ENCODE measurements at places on chromosomes 16 and 17. TPM values are rescaled to one million over a fixed set of nuclear protein-coding genes. Genes with fewer than 3 reads are reported as not detected.
A peak's percentile ranks its signal among the peaks of the same experiment; 100 is the strongest.

Gene MYH2
- 0.41 TPM for total RNA-seq

DNA sequence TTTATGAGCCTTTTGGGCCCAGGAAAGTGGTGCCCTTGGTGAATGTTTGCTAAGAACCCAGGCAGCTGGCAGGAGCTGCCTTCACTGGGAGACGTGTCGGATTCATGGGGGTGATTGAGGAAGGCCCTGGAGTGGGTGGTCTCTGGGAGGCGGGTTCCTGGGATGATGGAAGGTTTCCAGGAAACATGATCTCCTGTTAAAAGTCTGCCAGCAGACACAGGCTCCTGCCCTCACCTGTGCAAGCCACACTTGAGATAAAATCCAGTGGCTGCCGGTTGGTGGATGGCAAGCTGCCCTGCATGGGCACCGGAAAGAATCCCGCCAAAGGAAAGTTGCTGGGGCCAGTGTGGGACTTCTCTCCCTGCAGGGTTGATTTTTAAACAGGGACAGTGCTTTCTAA lies 189.0 kb upstream of the CIBAR2 start:
- DNase-seq, result no peak

Gene ASGR1
- total RNA-seq, result 1.6 TPM

Gene ZFP3
- total RNA-seq, result 8.0 TPM

Gene SCRN2
- total RNA-seq, result 45.1 TPM

DNA sequence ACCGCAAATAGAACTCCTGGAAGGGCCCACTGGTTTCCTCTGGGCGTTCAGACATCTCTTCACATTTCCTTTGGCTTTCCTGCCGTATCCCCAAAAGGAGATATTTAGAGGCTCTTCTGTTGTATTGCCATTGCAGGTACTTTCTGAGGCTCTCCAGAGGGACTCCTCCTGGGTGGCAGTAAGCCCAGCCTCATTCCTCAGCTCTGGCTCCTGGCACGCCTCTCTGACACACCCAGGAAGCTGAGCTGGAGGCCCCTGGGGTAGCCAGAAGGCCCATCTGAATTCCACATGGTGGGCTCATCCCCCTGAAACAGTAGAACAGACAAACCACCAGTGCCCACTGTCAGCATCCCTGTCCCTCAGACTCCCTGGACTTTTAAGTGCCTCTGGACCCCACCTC lies 206.7 kb downstream of the PARN start:
- no peak for DNase-seq

GRCh38 chr17:21010705-21011596 lies 31.9 kb downstream of the USP22 start:
- DNase-seq, result no peak

DNA sequence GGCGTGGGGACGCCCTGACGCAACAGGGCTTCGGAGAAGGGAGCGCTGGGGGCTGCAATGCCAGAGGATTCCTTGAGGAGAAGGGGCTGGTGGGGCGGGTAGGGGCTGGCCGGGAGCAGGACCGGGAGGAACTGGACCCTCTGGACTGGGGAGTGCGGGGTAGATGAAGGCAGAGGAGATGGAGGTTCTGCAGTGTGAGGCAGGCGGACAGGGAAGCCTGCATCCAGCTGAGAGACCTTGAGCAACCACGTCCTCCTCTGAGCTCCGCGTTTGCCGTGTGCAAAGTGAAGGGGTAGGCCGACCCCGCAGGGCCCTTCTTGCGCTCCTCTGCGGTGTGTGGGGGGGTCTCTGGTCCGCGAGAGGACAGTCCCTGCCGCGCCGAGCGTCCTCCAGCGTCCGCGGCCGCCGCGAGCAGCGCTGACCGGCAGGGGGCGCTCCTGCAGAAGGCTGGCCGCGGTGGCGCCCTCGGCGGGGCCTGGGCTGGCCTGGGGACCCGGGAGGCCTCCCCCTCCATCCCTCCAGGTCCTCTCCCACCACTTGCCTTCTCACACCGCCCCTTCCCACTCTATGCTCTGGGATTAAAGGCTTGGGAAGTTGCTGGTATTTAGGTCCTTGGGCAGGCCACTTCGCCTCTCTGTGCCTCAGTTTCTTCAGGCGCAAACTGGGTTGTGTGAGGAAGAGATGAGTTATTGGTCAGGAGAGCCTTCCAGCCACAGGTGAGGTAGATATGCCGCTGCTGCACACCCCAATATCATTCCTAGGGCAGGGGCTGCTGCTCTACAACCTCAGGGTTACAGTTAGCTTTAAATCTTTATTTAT lies 9.6 kb upstream of the WNT9B start:
- peak; percentile 21 for DNase-seq

- peak; percentile 72 for DNase-seq
These were observed 20.4 kb upstream of the YPEL2 start for GRCh38 chr17:59311051-59311468.

DNA sequence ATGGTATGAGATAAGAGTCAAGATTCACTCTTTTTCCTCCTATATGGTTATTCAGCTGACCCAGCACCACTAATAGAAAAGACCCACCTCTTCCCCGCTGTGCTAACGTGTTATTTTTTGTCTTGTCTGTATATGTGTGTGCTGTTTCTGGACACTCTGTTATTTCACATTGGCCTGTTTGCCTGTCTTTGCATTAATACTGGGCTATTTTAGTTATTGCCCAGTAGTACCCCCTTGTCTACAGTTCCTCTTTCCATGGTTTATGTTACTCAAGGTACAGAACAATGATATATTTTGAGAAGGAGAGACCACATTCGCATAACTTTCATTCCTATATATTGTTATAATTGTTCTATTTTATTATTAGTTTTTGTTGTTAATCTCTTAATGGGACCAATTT lies 74.0 kb upstream of the SIAH1 start:
- DNase-seq, result no peak

Gene XPO6
- 97.6 TPM for total RNA-seq

- DNase-seq, result no peak
These were observed 15.2 kb downstream of the CYB5D1 start for GRCh38 chr17:7873051-7873450.

GRCh38 chr17:2803386-2803785 lies 7.1 kb downstream of the RAP1GAP2 start:
- no peak for DNase-seq

- DNase-seq, result no peak
These were observed 150.3 kb downstream of the ENGASE start for GRCh38 chr17:79224903-79225302.

Gene TBC1D3E
- total RNA-seq, result not detected

Gene BAIAP3
- 5.7 TPM for total RNA-seq

Gene MSLN
- 4.7 TPM for total RNA-seq

GRCh38 chr17:968812-969730 lies 10.5 kb downstream of the NXN start:
- DNase-seq, result no peak

GRCh38 chr16:3919413-3919812 lies 38.9 kb upstream of the CREBBP start:
- no peak for DNase-seq

- DNase-seq, result no peak
These were observed 58.0 kb downstream of the ASIC2 start for GRCh38 chr17:33234930-33235685.

Gene HSPB9
- total RNA-seq, result not detected

Gene HIGD1B
- total RNA-seq, result not detected

DNA sequence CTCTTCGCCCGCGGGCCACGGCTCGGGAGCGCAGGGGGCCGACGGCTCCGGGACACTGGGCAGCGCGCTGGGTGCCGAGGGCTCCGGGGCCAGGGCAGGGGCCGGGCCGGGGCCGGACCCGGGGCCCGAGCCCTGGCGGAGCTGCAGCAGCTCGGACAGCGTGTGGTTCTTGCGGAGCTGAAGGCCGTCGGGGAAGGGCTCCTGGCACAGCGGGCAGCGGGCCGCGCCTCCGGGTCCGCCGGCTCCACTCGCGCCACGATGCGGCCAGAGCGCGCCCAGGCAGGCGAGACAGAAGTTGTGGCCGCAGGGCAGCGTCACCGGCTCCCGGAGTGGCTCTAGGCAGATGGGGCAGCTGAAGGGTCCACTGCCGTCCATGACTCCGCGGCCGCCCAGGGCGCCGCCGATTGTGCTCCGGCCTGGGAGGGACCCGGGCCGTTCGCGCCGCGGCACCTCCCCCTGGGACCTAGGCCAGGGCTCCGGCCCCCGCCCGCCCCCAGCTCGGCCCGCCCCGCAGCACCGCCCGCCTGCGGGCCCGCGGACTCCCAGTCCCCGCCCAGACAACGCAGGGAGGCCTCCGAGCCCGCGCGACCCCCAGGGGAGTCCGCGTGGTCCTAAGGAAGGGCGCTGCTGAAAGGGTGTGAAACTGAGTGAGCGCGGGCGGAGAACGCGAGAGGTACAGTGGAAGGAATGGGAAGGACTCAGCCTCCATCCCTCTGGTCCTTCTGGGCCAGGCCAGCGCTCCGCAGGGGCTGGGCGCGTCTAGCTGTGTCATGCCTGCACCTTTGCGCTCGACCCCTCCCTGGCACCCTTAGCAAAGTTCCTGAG lies at the start of gene TRIM47:
Gene TRIM47, minus strand, starts transcription at position 408 of the 825 bp plus-strand sequence. Its CDS starts 33 bp downstream, at position 375.
- peak; percentile 67 for DNase-seq

- DNase-seq, result no peak
These were observed 156.5 kb downstream of the RGS9 start for GRCh38 chr17:65293584-65294180.

DNA sequence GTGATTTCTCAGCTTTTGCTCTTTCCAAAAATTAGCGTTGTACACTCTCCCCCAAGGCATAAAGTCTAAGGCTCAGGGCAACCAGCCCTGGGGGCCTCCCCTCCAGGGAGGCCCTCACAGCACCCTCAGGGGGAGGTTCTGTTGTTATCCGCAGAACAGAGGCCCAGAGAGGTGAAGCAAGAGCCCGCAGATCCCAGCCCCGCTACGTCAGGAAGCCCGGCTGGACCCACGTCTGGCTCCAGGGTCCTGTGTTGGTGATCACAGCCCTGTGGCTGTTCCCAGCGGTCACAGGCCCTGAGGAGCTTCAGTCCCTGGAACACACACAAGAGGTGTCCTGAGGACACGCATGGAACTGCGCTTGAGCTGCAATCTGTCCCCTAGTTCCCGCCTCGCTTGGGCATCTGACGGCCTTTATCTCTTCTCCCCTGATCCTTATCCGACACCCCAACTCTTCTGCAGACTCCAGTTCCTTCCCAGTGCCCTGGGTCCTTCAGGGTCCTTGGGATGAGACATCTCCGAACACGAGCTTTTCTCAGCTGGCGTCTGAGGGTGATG lies 1.1 kb upstream of the ZG16B start:
- no peak for DNase-seq

- no peak for DNase-seq
These were observed 16.1 kb downstream of the MGRN1 start for GRCh38 chr16:4640572-4641305.

Gene UMOD
- total RNA-seq, result not detected

GRCh38 chr16:66959704-66960161 lies 1.3 kb upstream of the CES3 start:
- DNase-seq, result no peak

Gene OR3A3
- total RNA-seq, result not detected

DNA sequence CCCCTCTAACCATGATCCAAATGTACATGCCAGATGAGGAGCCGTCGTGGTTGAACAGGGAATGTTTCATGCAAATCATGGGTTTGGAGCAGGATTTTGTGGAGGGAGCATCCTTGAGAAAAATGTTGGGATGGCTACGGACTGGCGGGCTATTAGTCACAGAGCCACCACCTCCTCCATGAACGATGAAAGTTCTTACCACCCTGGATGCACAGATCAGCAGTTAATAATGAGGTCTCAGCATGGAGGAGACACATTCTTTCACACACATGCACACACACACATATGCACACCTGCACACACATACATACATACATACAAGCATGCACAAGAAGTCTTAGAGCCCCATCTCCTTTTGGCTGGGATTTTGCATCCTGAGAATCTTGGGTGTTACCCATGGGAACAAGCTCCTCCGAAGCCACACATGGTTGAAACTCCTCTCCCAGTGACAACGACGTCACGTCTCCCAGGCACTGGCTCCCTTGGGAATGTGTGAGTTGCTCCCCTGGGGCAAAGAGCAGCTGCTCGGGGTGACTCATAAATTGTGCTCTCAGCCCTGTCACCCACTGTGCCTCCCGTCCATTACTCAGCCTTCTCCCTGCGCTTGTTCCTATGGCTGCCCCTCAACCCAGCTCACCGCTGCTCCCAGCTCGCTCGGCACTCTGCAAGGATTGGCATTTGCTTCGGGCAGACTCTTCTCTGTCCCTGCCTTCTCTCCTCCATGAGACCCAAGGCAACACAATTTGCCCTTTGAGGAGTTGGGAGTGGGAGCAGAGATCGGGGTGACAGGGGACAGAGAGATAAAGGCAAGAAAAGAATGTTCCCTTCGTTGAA lies 344.6 kb downstream of the SOX9 start:
- peak; percentile 74 for DNase-seq

DNA sequence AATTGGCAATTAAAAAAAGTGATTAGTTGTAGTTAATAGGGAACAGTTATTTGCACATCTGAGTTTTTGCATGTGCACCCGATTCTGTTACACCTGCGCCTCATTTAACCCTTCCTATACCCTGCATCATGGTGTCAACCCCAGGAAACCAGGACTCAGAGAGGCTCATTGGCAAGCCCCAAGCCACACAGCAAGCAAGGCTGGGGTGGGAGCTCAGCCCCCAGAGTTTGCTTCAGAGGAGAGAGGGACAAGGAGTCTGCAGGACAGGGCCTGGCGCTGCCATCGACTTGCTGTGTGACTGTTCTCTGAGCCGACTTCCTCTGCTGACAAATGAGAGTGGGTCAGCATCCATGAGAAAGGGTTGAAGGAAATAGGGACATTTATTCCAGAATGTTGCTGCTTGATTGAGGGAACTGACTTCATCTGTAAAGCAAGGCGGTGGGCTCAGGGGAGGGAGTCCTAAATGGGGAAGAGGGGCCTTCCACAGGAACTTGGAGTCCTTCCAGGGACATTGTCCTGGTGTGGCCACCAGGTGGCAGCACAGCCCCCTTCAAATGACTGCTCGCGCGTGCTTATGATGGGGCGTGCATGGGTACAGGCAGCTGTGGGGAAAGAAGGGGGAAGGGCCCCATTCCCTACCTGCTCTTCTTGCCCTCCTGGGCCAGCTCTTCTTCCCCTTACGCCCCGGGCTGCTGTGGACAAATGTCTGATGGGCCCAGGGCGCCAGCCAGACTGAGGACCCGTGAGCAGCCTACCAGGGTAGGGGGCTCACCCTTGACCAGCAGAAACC lies 51.6 kb downstream of the NT5M start:
- peak; percentile 71 for DNase-seq

GRCh38 chr17:17507465-17508011 lies 11.3 kb upstream of the RASD1 start:
- no peak for DNase-seq

Gene SCNN1B
- 204 TPM for total RNA-seq

GRCh38 chr17:3738562-3739295 lies 15.0 kb downstream of the HASPIN start:
- peak; percentile 72 for DNase-seq
